ENCODE measurements at places on chromosomes 1 and 21. TPM values are rescaled to one million over a fixed set of nuclear protein-coding genes. Genes with fewer than 3 reads are reported as not detected.
A peak's percentile ranks its signal among the peaks of the same experiment; 100 is the strongest.

The CLDN14 gene
- not detected for total RNA-seq

The DVL1 gene
- 85.2 TPM for total RNA-seq

DNA sequence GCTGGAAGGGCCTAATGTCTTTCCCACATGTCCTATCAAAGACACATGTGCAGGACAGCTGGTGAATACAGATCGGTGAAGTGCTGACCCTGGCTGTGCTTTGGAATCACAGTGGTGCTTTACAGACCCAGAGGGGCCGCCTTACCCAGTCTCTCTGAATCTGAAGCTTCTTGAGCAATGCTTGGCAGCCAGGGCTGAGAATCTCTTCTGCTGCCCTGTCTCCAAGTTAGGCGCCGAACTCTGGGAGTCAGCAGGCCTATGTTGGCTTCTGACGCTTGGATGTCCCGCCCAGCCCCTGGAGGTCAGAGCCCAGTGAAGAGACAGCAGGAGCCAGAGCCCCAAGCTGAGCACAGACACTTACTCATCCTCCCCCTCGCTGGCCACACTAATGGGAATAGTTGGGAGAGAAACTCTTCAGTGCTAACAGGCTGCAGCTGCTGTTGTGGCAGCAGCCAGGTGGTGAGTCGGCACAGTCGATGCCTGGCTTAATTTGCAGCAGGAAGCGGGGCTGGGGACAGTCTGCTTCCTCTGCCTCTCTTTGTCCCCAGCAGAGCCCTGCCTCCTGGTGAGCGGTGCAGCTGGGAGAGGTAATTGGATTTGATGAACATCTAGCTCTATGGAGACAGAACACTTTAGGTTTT, 68.1 kb downstream of the URB2 start:
- no peak for DNase-seq

- no peak for DNase-seq
These were observed 22.8 kb upstream of the SSBP3 start for GRCh38 chr1:54428837-54429518.

DNA sequence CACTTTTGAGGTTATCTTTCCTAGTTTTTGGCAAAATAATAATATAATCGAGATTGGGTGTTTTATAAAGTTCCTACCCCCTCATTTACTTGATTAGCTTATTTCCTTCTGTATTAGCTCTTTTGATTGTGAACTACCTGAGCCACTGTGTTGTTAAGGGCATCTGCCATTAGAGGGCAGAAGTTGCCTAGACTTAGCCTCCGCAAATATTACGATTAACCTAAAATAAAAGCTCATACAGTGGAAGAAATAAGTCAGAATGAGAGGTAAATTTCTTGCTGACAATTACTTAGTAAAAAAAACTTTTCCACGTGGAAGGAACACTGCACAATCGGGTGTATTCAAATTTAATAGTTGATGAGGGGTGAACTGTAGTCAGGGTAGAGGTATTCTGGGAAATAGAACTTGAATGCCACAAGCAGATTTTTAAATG, 2.3 kb downstream of the H3-3A start:
- DNase-seq = peak; percentile 63

- no peak for DNase-seq
These were observed 6.8 kb downstream of the THEM5 start for GRCh38 chr1:151846686-151847237.
